ENCODE measurements at places on chromosomes 2 and 18. TPM values are rescaled to one million over a fixed set of nuclear protein-coding genes. Genes with fewer than 3 reads are reported as not detected.

Gene ATP6V1C2
- not detected for total RNA-seq

Gene NEU2
- not detected for total RNA-seq

Gene PROC
- total RNA-seq = not detected

Gene VIL1
- total RNA-seq = 0.27 TPM

Gene DUSP2
- total RNA-seq = 71.0 TPM

Gene PXDN
- 2.5 TPM for total RNA-seq

Gene MATN3
- total RNA-seq = not detected

Gene RPE
- 46.5 TPM for total RNA-seq

Gene IL1RN
- total RNA-seq = 3.0 TPM

Gene VWC2L
- not detected for total RNA-seq

Data from T-helper 1 cell treated with Interleukin-12 subunit alpha and Interleukin-12 subunit beta and Interleukin-4 antibody, amounts not matched to agents 30 ng/mL and 1 ng/mL, for 36 hours (primary cell).